ENCODE measurements at places on chromosomes 6 and 20.

DNA sequence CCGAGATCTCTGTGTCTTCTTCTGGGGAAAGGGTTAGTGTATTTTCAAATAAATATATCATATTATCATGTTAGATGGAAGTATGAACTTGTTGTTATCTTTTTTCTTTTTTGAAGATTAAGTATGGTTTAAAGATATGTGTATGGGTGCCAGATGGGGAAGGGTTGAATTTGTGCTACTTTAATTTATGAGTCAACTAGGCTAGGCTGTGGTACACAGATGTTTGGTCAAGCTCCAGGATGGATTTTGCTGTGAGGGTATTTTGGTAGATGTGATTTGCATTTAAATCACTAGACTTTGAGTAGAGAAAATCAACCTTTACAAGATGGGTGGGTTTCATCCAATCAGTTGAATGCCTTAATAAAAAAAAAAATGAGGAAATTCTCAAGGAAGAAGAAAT, 886.6 kb upstream of the ADGRB3 start:
- DNase-seq: no peak

- peak; percentile 24 for DNase-seq
These were observed 1.8 kb downstream of the CTSA start for GRCh38 chr20:45892828-45893500.

DNA sequence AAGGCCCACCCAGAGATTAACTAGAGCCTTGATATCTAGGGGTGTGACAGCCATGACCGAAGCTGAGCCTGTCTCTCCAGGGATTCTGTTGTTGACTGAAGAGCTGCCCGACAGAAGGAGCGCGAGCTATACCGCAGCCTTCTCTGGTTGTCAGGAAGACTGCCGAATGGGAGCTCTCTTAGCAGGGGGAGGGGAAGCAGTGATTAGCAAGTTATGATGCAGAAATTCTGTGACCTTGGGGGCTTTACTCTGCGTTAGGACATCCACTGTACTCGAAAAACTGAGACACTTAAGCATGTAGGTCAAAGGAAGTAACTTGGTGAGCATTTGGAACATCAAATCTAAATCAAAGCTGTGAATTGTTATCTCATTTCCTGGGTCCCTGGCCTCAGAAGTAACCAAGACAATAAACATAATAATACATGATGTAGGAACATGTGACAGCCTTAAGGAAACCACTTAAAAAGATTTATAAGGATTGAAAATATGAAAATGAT, 84.7 kb downstream of the MAP3K4 start:
- no peak for DNase-seq

DNA sequence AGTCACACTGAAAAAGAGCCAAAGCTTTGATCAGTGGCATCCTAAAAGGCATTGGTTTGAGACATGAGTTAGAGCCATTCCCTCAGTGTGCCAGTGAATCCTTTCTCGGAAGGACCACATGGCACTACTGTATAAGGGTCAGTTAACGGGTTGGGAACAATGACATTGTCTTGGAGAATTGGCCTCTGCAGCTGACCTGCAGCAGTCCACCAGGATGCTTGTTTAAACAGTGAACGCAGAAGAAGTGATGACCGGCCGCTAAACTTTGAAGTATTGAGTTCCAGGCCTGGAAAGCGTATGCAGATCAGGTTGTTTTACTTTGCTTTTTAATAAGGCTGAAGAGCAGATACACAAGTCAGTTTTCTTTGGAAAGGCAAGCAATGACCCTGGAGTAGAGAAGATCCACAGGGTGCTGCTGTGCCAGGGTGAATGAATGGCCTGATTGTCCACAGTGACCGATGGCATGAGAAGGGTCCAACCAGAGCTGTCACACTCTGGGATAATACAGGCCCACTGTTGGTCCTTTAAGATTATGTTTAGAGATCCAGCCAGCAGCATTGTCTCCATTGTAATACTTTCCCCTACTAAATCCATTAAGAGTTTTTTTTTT, 57.8 kb downstream of the GMPR start:
- DNase-seq: no peak

DNA sequence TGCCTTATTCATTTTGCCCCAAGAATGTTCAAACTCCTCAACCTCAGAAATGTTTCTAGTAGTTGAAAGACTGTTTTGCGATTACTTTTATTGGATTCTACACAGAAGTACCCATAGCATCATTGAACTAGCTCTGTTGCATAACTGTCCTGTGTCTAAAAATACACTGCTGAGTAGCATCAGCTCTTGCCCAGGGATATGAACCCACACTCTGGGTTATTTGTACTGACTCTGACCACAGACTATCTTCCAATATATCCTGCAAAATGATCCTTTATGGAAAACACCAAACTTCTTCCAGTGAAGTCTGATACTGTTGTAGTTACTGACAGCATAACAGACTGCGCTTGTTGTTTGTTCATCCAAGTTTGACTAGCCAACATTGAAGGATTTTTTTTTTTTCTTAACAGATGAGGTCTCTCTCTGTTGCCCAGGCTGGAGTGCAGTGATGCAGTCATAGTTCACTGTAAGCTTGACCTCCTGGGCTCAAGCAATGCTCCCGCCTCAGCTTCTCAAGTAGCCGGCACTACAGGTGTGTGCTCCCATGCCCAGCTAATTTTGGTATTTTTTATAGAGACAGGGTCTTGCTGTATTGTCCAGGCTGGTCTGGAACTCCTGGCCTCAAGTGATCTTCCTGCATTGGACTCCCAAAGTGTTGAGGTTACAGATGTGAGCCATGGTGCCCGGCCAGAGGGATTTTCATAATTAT, 49.9 kb downstream of the TULP4 start:
- DNase-seq: no peak

DNA sequence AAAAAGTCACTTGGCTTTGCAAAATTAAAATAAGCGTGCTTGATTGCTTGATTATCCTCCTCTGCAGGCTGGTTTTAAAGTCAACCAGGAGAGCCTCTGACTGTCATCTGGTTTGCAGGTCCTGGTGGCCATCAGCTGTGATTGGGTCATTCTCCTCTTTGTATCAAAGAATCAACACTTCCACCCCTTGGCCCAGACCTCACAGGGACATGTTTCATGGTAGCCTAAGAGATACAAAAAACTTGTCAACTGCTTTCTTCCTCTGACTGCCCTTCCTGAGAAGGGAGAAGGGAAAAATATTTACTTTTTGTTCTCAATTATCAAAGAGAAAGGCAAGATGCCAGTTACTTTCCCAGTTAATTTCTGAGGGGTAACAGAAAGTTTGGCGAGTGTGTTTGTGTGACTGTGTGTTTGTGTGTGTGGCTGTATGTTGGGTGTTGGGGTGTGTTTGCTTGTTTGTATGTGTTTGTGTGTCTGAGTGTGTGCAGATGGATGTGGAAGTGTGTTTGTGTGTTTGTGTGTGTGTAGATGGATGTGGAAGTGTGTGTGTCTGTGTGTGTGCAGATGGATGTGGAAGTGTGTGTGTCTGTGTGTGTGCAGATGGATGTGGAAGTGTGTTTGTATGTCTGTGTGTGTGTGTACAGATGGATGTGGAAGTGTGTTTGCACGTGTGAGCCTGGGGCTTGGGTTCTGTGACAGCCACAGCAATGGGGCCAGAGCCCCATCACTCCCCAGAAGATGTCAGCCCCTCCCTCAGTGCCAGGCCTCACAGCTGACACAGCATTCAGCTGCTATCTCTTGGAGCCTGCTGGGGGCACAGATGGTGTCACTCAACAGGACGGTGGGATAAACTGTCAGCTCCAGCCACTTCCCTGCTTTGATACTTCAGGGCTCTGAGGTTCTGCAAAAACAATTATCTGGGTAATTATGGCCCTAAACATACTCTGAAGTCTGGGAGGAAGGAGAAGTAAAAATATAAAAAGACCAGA, 98.6 kb upstream of the RNF24 start:
- DNase-seq: no peak

DNA sequence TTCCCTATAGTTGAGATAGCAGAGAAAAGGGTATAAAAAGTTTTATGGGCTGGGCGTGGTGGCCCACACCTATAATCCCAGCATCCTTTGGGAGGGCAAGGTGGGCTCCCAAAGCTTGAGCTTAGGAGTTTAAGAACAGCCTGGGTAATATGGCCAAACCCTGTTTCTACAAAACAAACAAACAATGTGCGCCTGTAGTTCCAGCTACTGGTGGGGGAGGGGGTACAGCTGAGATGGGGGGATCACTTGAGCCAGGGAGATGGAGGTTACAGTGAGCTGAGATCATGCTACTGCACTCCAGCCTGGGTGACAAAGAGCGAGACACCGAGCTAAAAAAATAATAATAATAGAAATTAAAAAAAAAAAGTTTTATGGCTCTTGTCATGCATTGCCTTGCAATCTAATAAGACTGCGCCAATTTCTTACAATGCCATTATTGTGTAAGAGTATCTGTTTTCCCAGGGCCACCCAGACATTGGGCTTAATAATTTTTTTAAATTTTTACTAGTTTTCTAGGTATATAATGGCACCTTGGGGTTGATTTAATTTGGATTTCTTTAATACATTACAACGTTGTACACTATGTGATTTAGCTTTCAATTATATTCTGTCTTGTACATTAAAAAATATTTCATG, 3.9 kb downstream of the ACSS2 start:
- no peak for DNase-seq

GRCh38 chr6:81886157-81886556, 133.7 kb upstream of the TENT5A start:
- DNase-seq: no peak

- DNase-seq: no peak
These were observed 8.2 kb downstream of the TRIM31 start for GRCh38 chr6:30104661-30105060.

DNA sequence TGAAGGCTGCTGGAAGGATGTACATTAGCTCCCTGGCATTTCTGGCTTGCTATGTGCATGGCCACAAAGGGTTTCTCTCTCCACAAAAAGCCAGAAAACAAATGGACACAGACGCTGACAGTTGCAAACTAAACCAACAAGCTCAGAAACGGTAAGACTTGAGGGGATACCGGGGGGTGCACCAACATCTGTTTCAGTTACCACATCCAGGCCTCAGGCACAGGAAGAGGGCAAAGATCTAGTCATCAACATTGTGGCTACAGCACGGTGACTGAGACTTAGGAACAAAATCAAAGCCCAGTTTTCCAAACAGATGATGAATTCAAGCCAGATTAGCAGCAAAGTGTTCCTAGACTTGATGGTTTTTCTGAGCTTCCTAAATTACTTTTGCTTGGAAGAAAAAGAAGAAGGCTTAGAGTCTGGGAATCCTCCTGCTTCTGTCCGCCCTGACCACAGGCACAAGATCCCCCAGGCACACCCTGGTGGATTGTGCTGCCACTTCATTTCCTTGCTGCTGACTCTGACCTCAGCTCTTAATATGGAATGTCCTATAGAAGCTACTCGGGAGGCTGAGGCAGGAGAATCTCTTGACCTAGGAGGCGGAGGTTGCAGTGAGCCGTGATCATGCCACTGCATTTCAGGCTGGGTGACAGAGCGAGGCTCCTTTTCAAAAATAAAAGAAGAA, 54.2 kb upstream of the ADGRF1 start:
- no peak for DNase-seq

- DNase-seq: no peak
These were observed 113.9 kb downstream of the ALDH8A1 start for GRCh38 chr6:134835993-134836392.

DNA sequence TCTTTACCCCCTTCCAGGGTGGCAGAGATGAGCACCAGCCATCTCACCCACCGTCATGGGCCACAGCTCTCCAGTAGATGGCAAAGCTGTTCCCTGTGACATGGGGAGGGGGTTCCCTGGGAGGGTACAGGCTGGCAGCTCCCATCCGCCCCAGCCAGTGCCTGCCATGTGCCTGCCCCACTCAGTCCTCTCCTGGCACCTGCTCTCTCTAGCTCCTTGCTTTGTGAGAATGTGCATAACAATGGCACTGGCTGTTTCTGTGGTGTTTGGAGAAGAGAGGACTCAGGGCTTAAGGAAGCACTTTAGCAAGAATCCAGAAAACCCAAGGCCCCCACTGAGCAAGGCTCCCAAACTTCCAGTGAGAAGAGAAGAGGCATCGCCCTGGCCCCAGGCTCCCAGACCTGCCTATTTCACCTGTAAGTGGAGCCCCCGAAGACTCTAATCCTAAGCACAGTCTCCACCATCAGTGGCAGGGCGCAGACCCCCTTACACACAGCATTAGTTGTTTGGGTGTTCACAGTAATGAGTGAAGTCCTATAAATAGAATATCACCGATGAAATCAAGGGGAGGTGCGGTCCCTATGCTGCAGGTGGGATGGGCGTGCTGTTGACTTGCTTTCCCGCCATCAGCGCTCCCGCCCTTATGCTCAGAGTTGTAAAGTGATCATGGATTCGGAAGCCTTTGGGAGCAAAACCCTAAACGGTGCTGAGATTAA, 110.2 kb downstream of the AGPAT4 start:
- DNase-seq: no peak

DNA sequence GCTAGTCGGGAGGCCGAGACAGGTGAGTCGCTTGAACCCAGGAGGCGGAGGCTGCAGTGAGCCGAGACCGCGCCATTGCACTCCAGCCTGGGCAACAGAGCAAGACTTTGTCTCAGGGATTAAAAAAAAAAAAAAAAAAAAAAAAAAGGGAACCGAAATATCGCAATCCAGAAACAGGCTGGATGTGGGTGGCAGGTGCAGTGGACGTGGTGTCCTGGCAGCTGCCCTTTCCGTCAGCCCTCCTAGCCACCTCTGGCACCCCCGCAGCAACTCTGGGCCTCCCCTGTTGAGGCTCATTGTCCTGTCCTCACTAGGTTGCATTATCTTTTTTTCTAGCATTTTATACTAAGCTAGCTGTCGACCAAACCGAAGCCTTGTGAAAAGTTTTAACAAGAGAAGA, 113.5 kb downstream of the DTNBP1 start:
- DNase-seq: no peak

- no peak for DNase-seq
These were observed 112.2 kb upstream of the FOXO3 start for GRCh38 chr6:108448481-108448880.

DNA sequence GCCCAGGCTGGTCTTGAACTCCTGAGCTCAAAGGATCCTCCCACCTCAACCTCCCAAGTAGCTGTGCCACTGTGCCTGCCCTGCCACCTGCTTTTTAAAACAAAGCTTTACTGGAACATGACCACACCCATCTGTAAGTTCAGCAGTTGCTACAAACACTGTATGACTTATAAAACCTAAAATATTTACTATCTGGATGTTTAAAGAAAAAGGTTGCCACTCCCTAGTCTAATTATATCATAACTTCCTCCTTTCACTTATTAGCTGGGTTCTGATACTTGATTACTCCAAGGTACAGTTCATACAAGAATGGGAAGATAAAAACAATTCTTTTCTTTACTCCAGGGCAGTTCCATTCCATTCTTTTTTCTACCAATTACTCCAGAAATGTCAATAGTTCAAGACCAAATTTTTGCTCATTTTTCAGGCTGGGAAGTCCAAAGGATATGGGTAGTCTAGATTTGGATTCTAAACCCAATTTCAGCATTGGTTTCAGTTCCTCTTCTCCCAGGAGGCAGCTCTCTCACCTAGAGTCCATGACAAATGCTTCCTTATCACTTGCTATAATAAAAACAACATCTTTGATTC, 63.1 kb downstream of the SEC63 start:
- DNase-seq: no peak

- DNase-seq: no peak
These were observed 25.9 kb upstream of the APMAP start for GRCh38 chr20:25018425-25018824.

GRCh38 chr20:41701588-41702348, 83.6 kb upstream of the CHD6 start:
- DNase-seq: no peak

Measured in activated naive CD8-positive, alpha-beta T cell treated with anti-CD3 and anti-CD28 coated beads, Interleukin-2, amount 50 U/mL, for 24 hours (primary cell).